ENCODE measurements at places on chromosomes 5 and 9.

DNA sequence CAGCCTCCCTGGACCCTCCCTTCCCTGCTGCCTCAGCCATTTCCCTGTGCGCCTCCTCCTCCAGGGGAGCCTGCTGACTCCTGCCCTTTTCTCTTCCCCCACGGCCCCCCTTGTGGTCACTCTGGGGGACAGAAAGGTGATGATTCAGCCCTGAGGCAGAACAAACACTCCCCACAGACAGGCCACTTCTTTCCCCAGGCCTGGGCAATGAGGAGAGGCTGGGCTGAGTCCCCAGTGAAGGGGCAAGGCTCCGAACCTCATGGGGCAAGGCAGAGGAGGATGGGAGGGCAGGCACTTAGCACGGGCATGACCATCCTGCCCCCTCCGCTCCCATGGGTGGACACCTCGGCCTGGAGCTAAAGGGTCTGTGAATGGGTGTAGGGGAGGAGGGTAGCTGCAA is 21.0 kb downstream of the CSF1R start:
- DNase-seq: no peak

DNA sequence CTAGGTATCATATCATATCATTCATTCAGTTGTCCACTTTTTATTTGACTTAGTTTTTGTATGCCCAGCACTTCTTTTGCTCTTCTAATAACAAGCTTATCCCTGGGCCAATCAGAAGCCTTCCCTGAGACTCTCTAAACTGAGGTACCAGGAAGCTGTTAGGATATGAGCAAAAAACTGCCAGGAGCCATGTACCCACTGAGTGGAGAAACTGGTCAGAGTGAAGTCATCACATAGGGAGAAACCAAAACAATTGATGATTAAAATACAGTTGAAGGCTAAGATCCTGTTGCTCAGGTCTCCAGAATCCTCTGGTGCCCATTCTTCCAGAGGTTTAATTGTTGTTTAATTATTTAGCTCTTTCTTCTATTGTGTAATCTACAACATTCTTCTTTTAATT is 120.2 kb downstream of the KIAA0825 start:
- no peak for DNase-seq

- DNase-seq: no peak
Measured at GRCh38 chr9:89844535-89844934, 239.7 kb downstream of the GADD45G start.

GRCh38 chr5:137186759-137187461 is 312.2 kb downstream of the SPOCK1 start:
- DNase-seq: no peak

DNA sequence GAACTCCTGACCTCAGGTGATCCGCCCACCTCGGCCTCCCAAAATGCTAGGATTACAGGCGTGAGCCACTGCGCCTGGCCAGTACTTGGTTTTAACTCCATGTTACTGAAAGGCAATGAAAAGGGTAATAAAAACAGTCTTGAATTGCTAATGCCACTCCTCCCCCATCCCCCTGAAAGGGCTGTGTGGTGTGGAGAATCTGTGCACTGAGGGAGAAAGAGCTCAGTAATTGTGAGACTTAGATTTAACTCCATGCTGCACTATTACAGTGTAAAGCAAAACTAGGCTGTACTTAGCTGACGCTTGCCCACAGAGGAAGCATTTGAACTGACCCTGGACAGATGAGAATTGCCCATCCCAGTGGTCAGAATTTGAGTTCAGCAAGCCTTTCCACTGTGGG is 1662.4 kb upstream of the ACO1 start:
- DNase-seq: no peak

- DNase-seq: no peak
Measured at GRCh38 chr9:137515338-137515724, 34.9 kb downstream of the PNPLA7 start.

- DNase-seq: no peak
Measured at GRCh38 chr5:88503041-88503345, 234.3 kb upstream of the TMEM161B start.

DNA sequence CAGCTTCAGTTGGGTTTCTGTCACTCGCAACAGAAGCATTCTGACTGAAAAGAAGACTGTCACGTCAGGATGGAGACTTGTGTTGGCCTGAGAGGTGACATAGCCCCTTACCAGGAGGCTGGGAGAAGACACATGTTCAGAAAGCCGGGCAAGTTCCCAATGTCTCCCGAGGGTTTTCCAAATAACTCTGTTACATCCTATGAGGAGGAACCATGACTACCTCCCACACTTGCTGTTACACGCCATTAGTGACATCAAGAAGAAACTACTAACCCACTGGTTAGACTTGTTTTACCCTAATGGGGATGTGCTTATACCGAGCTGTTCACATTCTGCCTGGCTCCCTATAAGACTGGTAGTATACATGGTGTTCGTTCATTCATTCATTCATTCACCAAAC is 33.3 kb downstream of the SH3PXD2B start:
- no peak for DNase-seq

GRCh38 chr5:129041196-129041881 is 53.2 kb upstream of the ISOC1 start:
- no peak for DNase-seq

- DNase-seq: no peak
Measured at GRCh38 chr9:116626762-116627161, 60.3 kb upstream of the TRIM32 start.

DNA sequence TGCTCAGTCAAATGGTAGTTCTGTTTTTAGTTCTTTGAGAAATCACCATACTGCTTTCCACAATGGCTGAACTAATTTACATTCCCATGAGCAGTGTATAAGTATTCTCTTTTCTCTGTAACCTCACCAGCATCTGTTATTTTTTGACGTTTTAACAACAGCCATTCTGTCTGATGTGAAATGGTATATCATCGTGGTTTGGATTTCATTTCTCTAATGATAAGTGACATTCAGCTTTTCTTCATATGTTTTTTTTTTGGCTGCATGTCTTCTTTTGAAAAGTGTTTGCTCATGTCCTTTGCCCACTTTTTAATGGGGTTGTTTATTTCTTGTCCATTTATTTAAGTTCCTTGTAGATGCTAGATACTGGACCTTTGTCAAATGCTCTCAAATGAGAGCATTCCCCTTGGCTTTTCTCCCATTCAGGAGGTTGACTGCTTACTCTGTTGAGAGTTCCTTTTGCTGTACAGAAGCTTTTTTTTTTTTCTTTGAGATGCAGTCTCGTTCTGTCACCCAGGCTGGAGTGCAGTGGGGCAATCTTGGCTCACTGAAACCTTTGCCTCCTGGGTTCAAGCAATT is 58.7 kb upstream of the RGMB start:
- DNase-seq: no peak

DNA sequence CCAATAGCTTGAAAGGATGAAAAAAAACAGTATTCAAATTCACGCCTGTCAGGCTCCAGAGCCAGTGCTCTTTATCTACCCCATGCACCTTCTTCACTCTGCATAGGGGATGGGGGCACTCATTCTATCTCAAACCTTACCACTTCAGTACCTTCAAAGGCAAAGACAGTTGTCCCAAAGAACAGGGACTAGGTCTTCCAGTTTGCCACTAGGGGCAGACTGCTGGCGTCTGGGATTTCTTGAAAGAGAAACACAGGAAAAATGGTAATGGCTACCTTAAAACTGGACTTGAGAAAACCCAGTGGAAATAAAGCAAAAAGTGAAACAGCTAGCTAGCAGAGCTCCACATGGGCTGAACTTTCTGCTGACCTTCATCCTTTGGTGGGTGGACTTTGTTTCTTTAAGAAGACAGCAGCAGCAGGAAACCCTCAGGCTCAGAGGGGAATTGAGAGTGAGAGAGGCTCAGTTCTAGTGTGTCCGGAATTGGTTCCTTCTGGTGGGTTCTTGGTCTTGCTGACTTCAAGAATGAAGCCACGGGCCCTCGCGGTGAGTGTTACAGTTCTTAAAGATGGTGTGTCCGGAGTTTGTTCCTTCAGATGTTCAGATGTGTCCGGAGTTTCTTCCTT is 41.0 kb upstream of the SLC36A1 start:
- DNase-seq: no peak

GRCh38 chr5:172463031-172463430 is 8.7 kb upstream of the SH3PXD2B start:
- DNase-seq: no peak

- DNase-seq: no peak
Measured at GRCh38 chr5:95029569-95030366, 255.1 kb downstream of the MCTP1 start.

GRCh38 chr9:129702589-129703520 is 37.4 kb downstream of the PRRX2 start:
- DNase-seq: no peak

DNA sequence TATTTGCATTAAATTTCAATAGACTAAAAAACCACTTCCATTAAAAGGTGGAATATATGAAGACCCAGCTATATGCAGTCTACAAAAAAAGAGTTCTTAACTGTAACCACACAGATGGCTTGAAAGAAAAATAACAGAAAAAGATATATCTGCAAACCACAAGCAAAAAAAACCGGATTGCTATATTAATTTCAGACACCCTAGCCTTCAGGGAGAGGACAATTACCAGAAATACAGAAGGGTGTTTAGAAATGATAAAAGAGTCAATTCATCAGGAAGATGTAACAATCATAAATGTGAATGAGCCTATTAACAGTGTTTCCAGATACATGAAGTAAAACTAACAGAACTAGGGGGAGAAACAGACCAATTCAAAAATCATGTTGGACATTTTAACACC is 56.9 kb upstream of the SMIM23 start:
- DNase-seq: no peak

GRCh38 chr9:136324501-136325300 is 2.6 kb upstream of the GPSM1 start:
- DNase-seq: no peak

- DNase-seq: no peak
Measured at GRCh38 chr5:53552561-53552960, 7.9 kb upstream of the NDUFS4 start.

DNA sequence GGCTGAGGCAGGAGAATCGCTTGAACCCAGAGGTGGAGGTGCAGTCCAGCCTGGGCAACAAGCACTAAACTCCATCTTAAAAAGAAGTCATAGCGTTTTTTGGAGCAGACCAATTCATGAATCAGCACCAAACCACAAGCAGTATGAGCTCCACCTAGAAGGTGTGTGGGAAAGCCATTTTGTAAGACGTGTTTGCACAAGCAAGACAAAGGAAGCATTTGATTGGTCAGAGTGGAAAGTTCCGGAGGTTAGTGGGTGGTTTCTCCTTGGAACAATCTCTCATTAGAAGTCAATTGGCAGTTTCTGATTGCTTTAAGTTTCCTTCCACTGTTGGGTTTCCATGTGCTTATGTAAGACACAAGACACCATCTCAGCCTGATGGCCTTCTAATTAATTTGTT is 5.0 kb downstream of the SRD5A1 start:
- DNase-seq: no peak

GRCh38 chr9:75850459-75851200 is 39.8 kb upstream of the PCSK5 start:
- no peak for DNase-seq

GRCh38 chr5:135823881-135824280 is 10.6 kb upstream of the SLC25A48 start:
- DNase-seq: no peak

- DNase-seq: no peak
Measured at GRCh38 chr9:28735738-28736342, 1162.6 kb upstream of the C9orf72 start.

DNA sequence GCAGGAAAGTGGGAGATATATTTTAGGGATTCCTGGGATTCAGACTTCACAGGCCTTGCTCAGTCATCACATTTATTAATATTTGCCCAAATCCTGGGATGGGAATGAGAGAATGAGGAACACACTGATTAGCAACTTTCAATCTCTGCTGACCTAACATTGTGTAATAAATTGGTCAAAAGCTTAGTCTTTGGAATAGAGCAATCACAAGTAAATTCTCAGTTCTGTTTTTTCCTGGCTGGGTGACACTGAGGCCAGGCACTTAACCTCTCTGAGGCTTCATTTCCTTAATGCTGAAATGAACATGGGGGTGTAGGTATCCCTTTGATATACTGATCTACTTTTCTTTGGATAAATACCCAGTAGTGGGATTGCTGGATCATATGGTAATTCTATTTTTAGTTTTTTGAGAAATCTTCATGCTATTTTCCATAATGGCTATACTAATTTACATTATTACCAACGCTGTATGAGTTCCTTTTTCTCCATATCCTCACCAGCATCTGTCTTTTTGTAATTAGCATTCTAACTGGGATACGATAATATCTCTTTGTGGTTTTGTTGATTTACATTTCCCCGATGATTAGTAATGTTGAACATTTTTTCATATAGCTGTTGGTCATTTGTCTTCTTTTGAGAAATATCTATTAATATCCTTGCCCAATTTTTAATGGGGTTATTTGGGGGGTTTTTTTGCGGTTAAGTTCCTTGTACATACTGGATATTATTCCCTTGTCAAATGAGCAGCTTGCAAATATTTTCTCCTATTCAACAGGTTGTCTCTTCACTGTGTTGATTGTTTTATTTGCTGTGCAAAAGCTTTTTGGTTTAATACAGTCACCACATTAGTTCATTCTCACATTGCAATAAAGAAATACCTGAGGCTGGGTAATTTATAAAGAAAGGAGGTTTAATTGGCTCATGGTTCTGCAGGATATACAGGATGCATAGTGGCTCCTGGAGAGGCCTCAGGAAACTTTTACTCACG is 36.8 kb upstream of the NIPBL start:
- no peak for DNase-seq

GRCh38 chr9:130173666-130173983 is 1.4 kb downstream of the NCS1 start:
- no peak for DNase-seq

DNA sequence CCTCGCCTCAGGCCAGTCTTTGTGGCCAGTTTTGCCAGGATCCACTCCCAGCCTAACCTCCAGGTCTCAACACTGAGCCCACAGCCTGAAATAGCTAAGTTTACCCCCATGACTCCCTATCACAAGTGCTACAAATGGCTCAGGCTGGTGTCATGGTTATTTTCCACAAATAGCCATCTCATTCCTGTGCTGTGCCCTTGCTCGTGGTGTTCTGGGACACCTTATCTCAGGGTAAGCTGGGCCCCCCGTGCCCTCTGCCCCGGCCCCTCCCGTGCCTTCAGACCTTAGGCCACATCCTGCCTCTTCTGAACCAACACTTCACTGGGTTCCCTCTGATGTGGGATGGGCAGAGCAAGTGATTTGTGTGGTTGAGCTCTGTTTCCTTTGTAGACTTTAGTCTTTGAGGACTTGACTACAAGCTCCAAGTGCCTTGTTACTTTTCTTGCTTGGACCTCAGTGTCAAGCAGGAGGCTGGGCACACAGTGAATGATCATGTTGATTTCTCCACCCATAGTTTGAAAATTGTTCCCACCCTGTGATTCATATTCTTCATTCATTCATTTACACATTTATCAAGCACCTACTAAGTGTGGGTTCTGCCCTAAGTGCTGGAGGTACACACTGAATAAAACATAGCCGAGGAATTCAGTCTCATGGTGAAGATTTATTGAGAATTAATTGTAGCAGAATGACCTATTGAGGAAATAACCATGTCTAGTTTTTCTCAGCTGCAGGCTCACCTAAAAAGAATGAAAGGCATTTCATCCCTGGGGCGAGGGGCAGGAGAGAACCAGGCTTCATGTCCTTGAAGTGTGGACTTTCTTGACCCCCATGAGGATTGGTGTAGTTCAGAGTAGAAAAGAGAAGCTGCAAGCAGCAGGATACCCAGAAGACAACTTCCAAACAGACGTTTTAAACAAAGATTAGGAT is 84.5 kb upstream of the CTNNA1 start:
- no peak for DNase-seq

GRCh38 chr9:92488681-92489550 is 6.6 kb upstream of the ASPN start:
- DNase-seq: no peak

GRCh38 chr5:175694371-175695160 is 36.7 kb downstream of the HRH2 start:
- DNase-seq: no peak

- DNase-seq: no peak
Measured at GRCh38 chr9:85322592-85322991, 419.2 kb downstream of the AGTPBP1 start.

GRCh38 chr5:570886-571285 is 41.3 kb upstream of the CEP72 start:
- no peak for DNase-seq

All from NCI-H2227 treated with DMSO at 0.1 percent for 48 hours (cell line).